ENCODE measurements at places on chromosomes 1 and 21.

- DNase-seq, result no peak
Observed at GRCh38 chr1:40770296-40771070, 13.1 kb upstream of the KCNQ4 start.

DNA sequence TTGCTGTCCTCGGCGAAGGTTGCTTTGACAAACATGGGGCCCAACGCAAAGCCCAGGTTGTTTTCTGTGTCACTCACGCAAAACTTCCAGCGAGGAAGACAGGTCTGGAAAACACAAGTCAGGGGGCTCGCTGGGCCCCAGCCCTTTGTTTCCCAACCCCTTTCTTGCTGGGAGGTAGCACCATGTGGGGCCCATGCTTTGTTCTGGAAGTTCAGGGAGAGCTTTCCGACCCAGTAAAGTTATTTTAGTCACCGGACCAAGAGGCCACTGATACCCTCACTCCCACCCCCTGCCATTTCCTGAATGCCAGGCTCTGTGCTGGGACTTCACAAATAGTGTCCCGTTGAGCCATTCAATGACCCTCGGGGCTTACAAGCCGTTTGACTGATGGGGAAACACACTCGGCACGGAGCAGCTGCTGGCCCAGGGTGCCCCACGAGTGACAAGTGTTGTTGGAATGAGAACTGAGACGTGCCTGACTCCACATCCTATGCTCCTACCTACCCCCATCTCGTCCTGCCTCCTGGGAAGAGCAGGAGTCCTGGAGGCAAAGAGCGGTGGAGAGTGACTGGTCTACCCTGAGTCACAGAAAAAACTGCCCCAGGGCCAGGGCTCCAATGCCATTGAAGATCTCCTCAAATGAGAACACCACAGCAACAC is 52.0 kb downstream of the ECE1 start:
- DNase-seq, result no peak

DNA sequence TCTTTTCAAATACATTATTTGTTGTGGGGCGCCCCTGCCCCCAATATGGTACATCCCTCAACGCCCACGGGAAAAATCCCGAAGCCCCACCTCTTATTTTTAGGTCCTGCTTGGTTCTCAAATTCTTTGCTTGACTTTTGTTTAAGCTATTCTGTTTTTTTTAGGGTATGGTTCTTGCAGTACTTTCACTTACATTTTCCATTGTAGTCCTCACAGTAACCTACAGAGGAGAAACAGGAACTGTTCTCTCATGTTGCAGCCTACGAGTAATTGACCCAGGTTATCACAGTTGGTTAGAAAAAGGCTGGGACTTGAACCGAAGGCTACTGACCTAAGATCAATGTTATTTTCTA is 697 bp upstream of the C21orf91 start:
- no peak for DNase-seq

GRCh38 chr1:70411360-70411844 is 334 bp downstream of the CTH start:
- no peak for DNase-seq

- DNase-seq, result no peak
Observed at GRCh38 chr1:98367426-98367825, 294.1 kb upstream of the SNX7 start.

GRCh38 chr21:38879912-38880576 is 74.3 kb downstream of the ETS2 start:
- no peak for DNase-seq

- DNase-seq, result peak; percentile 39
Observed at GRCh38 chr1:16905868-16906702, 10.3 kb downstream of the RNU1-2 start.

DNA sequence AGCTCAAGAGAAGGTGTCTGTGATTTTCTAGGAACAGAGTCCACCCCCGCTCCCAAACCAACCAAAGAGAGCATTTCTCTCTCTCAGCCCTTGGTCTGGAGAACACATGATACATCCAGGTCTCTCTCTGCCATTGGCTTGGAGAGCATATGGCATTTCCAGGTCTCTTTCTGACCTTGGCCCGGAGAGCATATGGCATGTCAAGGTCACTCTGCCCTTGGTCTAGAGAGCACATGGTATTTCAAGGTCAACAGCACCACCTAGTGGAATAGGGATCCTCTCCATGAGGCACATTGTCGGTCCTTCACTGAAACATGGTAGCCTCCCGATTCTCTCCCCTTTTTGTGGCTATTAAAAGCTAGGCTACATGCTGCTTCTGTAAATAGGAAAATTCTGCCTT is 437.7 kb upstream of the OLFM3 start:
- no peak for DNase-seq

- peak; percentile 49 for DNase-seq
Observed at GRCh38 chr1:29062157-29062942, 61.4 kb downstream of the TMEM200B start.

DNA sequence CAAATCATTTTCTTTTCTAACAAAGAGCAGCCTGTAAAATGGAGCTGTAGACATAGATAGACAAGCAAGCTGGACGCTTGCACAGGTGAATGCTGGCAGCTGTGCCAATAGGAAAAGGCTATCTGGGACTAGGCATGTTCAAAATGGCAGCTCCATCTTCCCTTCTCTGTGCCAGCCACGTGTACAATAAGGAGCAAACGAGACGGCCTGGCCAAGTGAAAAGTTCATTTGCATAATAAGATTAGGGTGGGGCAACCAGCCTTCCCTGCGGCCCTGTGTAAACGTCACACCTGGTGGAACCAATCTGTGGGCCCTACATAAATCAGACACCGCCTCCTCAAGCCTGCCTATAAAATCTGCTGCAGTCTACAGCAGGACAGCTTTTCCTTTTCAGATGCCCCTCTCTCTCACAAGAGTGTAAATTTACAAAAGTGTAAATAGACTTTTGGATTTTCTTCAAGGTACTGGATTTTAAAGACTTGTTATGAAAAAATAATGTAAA is 16.6 kb upstream of the EDEM3 start:
- DNase-seq, result no peak

DNA sequence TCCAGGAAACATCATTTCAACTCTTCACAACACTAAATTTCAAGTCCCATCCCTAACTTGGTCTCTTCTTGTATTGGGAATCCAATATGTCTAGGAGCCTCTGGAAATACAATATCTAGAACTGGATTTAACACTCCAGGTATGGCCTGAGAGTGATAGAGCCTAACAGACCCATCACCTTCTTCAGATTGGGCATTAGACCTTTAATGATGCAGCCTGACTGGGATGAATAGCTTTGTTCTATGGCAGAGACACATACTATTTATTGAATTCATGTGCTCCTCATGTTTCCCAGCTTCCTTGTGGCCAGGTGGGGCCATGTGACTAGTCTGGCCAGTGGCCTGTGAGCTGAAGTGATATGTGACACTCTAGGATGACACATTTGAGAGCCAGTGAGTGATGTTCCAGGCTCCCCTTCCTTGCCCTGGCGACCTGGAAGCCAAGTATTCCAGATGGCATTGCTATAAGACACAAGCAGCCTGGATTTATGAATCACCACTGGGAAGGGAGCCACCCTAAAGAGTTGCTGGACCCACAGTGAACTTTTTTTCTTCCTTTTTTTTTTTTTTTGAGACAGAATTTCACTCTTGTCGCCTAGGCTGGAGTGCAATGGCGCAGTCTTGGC is 31.0 kb upstream of the POU3F1 start:
- DNase-seq, result no peak

DNA sequence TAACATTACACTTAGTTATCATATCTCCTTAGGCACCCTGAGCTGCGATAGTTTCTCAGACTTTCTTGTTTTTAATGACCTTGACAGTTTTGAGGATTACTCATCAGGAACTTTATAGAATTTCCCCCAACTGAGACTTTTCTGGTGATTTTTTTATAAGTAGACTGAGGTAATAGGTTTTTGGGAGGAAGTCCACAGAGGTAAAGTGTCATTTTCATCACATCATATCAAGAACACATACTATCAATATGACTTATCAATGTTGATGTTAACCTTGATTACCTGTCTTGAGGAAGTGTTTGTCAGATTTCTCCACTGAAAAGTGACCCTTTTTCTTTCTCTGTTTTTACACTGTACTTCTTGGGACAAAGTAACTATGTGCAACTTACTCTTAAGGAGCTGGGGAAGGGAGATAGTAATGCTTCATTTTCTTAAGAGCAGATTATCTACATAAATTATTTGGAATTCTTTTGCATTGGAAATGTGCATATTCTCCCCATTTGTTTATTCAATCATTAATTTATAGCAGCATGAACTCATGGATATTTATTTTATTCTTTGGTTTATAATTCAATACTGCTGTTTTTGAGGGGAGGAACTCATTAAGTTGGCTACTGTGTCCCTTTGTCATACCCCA is 72.8 kb upstream of the HSD17B7 start:
- DNase-seq, result no peak

- DNase-seq, result no peak
Observed at GRCh38 chr1:10379676-10380075, 19.2 kb upstream of the PGD start.

DNA sequence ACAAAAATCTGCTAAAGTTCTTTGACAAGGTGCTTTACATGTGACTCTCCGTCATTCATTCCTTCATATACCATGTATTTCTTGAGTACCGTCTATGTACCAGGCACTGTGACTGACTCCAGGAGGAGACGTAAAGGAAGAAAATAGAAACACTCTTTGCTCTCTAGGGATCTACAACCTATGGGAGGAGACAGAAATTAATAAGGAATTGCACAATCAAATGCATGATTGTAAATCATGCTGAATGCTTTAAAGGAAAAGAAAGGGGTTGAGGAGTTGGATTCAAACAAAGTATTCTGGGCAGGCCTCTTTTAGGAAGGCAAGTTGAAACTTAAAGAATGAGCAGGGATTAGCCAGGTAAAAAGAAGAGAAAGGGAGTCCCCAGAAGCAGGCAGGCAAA is 239.1 kb upstream of the FGGY start:
- DNase-seq, result no peak

- DNase-seq, result no peak
Observed at GRCh38 chr1:55046871-55047270, 7.5 kb downstream of the PCSK9 start.

GRCh38 chr1:33244143-33244808 is 12.0 kb upstream of the ZNF362 start:
- DNase-seq, result no peak

DNA sequence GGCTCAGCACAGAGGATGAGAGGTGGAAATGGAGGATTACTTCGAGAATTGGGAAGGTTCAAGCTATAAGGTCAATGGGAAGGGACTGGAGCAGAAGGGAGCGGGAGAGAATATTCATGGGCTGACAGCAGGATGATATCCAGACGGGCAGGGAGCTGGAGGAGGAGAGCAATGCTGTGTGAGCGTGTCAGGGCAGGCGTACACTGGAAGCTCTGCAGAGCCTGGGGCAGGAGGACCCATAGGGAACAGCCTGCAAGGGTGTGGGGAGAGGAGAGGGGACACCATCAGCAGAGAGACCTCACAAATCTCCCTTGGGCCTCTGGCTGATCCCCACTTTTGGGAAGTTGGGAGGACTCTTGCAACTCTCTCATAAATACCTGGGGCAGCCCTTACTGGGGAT is 13.7 kb downstream of the CSF1 start:
- no peak for DNase-seq

DNA sequence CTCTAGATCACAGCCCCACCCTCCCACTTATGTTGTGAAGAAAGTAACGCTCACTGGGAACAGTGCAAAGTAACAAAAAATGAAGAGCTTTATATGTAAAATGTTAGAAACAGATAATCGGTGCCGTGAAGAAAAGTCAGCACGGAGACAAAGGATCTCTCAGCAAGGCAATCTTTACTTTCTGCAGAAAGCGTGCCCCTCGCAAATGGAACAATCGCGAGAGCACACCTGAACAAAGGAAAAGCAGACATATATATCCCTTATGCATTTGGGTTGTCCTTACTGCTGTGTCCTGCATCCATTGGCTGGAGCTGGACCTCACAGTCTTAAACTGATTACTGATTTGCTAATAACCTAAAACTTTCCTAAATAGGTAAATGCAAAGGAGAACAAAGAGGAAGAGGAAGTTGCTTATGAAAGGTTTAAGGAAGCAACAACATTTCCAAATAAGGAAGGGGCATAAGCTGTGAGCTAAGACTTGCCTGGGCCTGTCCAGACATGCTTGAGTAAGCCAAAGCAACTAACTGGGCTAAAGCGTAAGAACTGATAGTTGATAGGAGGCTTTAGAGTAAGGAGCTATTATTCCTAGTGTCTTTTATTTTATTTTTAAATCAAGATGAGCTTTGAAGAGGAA is 89.7 kb downstream of the GTF2B start:
- no peak for DNase-seq

GRCh38 chr1:216119600-216119999 is 303.6 kb downstream of the USH2A start:
- no peak for DNase-seq

GRCh38 chr1:28602536-28603439 is 10.7 kb downstream of the RAB42 start:
- DNase-seq, result peak; percentile 29

GRCh38 chr21:42388740-42389448 is 7.0 kb downstream of the TMPRSS3 start:
- DNase-seq, result no peak

- no peak for DNase-seq
Observed at GRCh38 chr1:66750577-66750976, 1.7 kb upstream of the DYNLT5 start.

DNA sequence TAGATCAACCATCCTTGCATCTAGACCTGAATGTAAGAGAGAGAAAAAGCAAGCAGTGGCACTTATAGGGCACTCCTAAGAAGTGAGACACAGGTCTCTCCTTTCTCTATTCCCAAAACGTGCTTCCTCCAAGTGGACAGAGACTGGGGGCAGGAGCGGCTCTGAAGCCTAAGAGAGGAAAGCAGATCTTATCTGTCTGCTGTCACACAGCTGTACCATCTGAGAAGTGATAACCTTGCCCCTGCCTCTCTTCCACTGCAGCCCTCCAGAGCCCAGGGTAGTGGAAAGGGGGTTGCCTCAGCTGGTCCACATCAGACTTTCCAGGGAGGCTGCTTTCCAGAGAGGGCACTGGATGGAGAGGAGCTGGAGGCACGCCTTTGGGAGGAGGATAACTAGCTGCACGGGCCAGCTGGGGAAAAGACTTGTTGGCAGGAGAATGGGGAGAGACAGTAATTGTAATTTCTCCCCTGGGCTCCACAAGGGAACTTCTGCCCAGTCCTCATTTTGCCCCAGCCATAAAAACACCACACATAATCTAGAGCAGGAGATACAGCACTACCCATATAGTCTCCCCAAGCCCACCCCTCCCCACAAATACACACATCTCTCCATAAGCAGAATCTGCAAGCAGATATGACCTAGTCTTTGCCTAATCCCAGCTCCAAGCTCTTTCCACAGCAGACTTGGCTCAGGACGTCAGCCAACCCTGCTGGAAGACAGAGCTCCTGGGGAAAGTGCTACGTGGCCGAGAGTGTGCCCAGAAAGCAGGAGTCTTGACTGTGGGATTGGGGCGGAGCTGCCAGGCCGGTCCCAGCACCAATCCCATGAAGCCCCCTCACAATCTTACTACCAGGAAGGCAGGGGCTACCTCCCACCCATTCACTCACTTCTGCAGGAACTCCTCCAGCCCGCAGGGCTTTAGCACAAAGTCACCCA is 31.2 kb downstream of the PIK3C2B start:
- DNase-seq, result no peak

GRCh38 chr1:189609167-189609566 is 868.5 kb downstream of the BRINP3 start:
- no peak for DNase-seq

All from activated naive CD4-positive, alpha-beta T cell treated with anti-CD3 and anti-CD28 coated beads, Interleukin-2, amount 50 U/mL, for 16 hours (primary cell).